ENCODE measurements at places on chromosomes 5 and 9.

DNA sequence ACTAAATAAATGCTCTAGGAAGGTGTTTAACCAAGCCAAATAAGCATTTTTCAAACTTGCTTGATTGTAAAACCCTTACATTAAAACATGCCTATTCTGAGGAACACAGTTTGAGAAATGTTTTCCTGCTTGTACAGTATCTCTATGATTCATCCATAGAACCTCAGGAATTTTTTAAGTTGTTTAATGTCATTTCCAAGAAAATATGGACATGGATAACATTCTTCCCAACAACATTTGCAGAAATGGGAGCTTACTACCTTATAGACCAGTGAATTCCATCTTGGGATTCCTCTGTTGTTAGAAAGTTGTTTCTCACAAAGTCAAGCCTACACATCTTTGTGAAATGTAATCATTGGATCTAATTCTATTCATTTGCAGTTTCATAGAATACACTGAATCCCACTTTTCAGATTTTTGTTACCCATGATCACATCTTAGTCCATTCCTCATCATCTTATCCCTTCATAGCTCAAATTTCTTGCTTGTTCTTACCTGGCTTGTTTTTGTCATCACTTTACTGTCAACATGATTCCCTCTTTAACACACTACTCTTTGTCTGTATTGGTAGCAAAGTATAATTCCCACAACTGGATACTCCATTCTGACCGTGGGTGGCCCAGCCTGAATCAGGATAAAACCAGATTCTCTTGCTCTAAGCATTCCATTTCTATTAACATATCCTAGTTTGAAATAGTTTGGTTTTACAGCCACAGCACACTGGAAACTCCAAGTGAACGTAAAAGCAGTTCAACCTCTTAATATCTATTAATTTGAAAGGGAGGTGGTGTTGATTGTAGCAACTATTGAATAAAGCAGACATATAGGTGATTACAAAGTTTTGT is 49.4 kb upstream of the PAPPA start:
- DNase-seq: no peak

GRCh38 chr9:78249542-78249941 is 13.7 kb downstream of the CEP78 start:
- no peak for DNase-seq

GRCh38 chr9:113558632-113559502 is 95.3 kb downstream of the RGS3 start:
- DNase-seq: no peak

DNA sequence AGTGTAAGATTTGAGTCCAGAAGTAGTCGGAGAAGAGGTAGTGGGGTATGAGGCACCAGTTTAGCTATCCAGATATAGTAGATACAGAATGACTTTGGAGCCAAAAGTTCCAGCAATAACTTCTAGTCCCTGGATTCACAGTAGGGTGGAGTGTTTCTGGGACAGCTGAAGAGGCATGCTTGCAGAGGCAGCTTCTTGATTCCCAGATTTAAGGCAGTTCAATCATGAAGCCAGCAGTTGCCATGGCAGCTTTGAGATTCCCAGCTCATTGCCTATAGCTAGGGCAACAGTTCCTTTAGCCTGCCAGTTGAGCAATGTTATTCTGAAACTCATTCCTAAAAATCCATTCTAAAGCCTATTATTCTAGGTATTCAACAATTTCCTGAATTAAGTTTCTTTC is 79.2 kb downstream of the LIX1 start:
- no peak for DNase-seq

GRCh38 chr9:33289496-33289895 is 820 bp upstream of the NFX1 start:
- no peak for DNase-seq

DNA sequence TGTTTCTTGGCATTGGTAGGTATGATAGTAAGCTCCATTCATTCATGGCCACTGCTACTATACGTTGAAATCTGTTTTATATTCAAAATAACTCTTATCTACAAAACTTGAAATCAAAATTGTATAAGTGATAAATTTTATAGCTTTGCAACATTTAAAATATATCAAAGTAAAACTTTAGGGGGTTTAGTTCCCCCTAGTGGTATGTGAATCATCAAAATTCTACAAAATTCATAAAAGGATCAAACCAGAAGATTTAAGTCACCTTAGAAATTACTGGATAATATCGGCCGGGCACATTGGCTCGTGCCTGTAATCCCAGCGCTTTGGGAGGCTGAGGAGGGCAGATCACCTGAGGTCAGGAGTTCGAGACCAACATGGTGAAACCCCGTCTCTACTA is 243.0 kb upstream of the CDH18 start:
- DNase-seq: no peak

All from amniotic stem cell (primary cell).